ENCODE measurements at places on chromosomes 2 and 18.

GRCh38 chr2:208306291-208306690 lies 40.2 kb downstream of the PIKFYVE start:
- DNase-seq: no peak

DNA sequence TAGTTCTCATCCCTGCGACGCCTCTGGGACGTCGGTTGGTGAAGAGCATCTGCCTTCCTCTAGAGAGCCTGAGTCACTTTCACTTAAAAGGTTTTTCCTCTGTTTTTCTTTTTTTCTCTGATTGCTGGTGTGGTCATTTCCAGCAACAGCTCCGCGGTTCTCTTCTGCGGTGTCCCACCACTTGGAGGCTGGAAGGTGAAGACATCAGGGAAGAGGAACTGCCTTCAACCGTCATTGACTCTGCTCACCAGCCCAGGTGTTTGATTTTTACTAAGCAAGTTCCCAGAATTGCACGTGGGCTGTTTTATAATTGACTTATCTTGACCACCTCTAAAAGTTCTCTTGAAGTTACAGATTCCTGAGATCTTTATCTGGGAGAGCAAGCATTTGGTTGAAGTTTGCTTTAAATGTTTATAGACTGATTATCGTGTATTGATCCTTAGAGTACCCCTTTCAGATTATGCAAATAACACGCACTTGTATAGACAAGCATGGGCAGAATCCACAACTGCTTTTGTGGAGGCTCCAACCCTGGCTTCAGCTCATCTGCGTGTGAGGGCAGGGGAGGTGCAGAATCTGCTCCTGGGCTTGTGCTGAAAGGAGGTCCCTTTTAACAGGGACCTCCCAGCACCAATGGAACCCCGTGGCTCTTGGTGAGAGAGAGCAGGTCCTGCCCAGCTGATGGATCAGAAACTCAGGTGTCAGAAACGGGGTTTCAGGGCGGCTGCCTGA lies 3.5 kb downstream of the CTDP1 start:
- no peak for DNase-seq

GRCh38 chr18:48151421-48152065 lies 221.1 kb upstream of the SMAD2 start:
- no peak for DNase-seq

- no peak for DNase-seq
These were observed 67.4 kb downstream of the TNS1 start for GRCh38 chr2:217935235-217935879.

DNA sequence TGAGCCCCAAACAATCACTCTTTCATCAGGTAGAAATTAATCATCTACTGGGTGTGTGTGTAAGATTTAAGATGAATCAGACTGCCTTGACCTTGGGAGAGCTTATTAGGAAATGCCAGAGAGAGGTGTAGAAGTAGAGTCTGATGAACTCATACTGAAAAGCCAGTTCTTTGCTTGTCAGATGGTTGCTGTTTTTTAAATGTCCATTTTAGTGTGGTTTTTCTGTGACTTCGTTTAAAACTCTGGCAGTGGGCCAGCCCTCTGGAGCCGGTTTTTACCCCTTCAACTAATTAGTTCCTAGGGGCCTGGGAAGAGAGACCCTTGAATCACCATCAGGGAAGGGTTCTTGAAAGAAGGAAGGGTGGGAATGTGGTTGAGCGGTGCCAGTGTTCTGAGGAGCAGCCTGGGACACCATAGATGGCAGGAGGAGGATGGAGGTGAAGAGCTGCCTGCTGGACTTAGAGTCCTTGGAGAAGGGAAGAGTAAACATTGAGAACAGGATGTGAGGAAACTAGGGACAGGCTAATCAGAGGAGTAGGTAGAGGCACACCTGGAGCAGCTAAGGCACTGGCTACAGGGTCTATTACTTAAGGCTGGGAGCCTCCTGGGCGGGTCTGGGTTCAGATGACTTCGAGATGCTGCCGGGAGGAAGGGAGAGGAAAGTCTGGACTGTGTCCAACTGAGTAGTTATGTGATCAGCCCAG lies 66.1 kb downstream of the LRRFIP1 start:
- DNase-seq: peak; percentile 86

Data from CD4-positive, alpha-beta T cell treated with Interleukin-4 for 4 hours (primary cell).